ENCODE measurements at places on chromosomes 7 and 10.

DNA sequence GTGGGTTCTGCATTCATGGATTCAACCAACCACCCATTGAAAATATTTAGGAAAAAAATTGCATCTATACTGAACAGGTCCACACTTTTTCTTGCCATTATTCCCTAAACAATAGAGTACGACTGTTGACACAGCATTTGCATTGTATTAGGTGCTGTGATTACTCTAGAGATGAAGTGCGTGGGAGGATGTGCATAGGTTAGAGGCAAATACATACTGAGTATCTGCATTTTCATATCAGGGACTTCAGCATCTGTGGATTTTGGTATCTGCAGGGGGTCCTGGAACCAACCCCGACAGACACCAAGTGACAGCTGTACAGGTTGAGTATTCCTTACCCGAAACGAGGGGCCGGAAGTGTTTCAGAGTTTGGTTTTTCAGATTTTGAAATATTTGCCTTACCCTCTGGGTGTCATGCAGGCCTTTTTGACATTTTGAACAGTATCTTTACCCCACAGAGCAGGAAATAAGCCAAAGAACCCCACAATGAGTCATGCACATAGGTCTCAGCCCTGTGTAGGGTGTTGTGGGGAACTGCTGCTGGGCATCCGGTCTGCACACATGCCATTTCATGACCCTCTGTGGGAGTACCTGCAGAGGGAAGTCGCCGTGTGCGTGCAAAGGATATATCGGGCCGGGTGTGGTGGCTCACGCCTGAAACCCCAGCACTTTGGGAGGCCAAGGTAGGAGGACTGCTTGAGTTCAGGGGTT, 14.5 kb downstream of the NUDT5 start:
- peak; percentile 71 for DNase-seq

DNA sequence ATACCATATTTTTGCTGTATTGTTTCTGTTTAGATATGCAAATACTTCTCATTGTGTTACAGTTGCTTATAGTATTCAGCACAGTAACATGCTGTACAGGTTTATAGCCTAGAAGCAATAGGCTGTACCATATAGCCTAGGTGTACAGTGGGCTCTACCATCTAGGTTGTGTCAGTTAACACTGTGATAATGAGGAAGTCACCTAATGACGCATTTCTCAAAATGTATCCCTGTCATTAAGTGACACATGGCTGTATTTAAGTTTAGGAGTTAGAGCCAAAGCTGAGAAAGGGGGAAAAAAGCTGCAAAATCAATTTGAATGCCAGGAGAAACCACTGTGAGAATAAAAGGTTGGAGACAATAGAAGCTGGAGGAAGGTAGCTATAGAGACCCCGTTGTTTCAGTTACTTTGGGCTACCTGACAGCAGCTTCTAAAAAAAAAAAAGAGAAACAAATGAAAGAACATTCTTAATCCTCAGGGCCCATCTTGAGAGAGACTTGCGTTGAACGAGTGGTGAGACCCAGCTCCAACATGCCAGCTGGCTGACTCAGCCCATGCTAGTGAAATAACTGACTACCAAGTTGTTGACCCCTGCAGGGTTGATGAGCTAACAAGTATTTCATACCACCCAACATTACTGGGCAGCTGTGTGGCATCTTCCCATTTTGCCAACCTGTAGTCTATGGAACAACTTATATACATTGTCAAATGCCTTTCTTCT, 8.7 kb downstream of the STARD3NL start:
- DNase-seq: no peak

DNA sequence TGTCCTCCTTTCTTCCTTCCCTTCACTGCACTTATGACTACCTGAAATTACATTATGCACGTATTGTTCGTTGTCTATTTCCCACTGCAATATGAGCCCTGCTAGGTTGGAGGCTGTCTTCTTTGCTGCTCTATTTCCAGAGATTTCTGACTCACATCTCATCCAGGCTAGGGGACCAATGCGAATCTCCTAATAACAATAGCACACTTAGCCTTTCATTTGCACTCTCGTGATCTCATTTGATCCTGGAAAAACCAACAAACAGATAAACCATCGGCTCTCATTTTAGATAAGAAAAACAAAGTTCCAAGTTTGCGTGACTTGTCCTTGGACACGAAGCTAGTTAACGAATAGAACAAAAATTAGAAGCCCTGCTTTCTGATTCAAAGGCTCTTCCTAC, 1.4 kb downstream of the ZNF438 start:
- DNase-seq: no peak

DNA sequence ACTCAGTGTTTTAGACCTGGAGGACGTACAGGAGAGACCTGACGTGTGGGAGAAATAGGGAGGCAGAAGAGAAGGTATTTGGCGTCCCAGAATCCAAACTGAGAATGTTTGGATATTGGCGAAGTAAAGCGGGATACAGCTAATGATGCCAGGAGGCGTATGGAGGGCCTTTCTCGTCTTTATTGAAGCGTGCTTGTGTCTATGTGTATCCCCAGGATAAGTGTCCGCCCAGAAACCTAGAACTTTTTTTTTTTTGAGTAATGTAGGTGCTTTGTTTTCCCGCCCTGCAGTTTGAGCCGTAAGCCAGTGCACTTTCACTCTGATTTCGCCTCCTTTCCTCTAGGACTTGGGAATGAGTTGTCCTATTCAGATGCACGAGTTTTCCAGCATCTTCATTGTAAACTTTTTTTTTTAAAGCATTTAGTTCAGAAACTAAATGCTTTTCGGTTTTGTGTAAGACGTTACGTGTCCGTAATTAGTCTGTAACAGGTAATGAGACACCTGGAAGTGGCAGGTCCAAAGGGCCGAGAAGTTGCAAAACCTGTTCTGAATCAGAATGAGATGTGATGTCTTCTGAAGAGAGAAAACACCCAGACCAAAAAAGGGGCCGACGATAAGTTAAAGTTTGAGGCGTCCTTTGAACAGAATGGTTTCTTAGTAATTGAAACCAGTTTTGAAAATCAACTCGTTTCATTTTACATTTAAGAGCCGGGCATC, 746 bp downstream of the ARL5B start:
- DNase-seq: no peak

- no peak for DNase-seq
These were observed 141.3 kb upstream of the FZD8 start for GRCh38 chr10:35783305-35783838.

DNA sequence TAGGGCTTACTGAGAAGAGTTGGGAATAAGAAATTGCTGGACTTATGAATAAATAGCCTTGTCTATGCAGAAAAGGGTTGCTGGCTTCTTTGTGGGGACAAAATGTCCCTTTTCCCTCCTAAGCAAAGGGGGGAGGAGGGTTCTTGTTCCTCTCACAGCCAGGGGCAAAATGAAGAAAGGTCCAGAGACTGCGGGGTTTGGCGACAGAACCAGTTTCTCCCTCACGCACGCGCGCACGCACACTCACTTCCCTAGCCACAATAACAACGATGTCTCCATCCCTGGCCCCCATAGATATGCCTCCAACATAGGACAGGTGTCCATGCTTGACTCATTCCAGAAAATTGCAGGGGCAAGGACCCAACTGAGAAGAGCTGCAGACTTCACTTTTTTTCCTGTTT, 3.3 kb downstream of the ZMIZ1 start:
- no peak for DNase-seq

DNA sequence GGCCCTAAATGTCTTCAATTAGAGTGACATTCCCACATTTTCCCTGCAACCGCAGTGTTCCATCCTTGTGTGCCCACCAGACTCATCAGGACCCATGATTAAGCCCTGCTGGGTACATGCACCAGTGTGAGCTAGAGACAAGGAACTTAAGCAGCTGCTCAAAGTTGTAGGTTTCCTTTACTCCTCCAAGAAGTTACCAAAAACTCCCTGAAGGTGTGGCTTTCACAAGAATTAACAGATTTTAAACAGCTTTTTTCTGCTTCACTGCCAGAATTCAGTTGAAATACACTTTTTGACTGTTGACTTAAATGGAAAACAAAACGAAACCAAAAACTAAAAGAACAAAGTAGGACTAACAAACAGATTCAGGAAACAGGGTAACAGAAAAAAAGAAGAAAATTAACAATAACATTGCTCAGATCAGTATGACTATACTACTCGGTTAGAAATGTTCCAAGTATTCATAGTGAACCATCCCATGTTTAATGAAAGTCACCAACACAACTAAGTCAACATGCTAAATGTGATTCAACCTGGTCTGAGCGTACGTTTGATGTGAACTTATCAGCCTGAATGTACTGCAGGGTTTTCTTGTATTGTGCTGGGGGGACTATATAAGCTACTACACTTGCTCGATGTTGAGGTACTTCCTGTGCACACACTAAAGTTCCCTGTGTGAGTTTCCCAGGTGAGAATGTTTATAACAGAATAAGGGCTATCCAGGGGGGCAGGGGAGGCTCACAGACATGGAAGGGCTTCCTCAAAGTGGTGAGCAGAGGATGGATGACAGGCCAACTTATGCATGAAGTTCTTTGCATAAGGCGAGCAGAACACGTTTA, 22.2 kb downstream of the SLC37A3 start:
- DNase-seq: no peak

GRCh38 chr10:99854860-99855259, 72.4 kb downstream of the ABCC2 start:
- no peak for DNase-seq

GRCh38 chr7:114109304-114109703, 190.5 kb upstream of the PPP1R3A start:
- no peak for DNase-seq

DNA sequence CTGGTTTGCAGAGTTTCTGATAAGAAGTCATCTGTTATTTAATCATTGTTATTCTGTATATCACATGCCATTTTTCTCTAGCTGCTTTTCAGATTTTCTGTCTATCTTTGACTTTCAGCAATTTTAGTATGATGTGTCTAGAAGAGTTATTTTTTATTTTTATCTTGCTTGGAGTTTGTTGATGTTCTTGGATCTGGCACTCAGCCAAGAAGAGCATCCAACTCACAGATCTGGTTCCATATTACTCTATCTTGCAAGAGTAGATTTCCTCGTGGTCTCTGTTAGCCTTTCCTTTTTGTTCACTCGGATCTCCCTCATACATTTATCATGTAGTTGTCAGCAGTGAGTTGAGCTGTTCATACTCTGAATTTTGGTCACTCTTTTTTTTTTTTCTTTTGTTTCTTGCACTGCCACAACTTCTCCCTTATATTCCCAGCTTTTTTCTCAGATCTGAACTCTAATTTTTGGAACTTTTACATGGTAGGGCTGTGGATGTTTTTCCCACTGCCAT, 54.8 kb upstream of the CALCR start:
- no peak for DNase-seq

DNA sequence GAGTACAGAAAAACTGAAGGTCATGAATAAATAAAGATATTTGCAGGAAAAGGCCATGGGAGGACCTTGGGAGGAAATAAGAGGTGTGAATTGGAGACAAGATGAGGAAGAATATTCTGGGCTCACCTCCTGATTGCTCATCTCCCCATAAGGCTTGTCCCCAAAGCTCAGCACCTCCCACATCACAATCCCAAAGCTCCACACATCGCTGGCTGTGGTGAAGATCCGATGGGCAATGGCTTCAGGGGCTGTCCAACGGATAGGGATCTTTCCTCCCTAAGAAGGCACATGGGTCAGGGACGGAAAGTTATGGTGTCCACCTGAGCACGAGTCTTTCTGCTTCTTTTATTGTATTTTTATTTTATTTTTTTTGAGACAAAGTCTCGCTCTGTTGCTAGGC, 12.9 kb downstream of the ZYX start:
- DNase-seq: no peak

- no peak for DNase-seq
These were observed 25.2 kb upstream of the VAX1 start for GRCh38 chr10:117163061-117163953.

DNA sequence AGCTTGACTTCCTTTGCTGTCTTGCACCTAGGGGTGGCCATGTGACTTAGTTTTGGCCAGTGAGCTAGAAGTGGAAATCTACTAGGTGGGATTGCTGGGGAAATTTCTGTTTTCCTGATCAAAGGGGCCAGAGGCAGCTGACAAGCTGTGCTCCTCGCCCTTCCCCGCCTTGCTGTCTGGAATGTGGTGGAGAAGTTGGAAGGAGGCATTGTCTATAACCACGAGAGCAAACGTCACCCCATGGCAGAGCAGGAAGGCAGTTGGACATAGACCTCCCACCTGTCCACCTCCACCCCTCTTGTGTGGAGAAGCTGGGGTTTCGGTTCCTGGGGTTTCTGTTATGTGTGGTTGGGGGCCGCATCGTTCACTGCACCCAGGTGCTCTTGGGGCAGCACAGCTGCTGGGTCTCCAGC, 7.3 kb downstream of the SFRP5 start:
- DNase-seq: no peak

GRCh38 chr10:52586710-52587109, 185.9 kb downstream of the MBL2 start:
- DNase-seq: no peak
